Globus pallidus (tissue), 1 donor: ENCODE measurements at places on chromosomes 13 and 19.

- no peak for DNase-seq
Measured at GRCh38 chr13:38415233-38415632, 65.6 kb downstream of the UFM1 start.

DNA sequence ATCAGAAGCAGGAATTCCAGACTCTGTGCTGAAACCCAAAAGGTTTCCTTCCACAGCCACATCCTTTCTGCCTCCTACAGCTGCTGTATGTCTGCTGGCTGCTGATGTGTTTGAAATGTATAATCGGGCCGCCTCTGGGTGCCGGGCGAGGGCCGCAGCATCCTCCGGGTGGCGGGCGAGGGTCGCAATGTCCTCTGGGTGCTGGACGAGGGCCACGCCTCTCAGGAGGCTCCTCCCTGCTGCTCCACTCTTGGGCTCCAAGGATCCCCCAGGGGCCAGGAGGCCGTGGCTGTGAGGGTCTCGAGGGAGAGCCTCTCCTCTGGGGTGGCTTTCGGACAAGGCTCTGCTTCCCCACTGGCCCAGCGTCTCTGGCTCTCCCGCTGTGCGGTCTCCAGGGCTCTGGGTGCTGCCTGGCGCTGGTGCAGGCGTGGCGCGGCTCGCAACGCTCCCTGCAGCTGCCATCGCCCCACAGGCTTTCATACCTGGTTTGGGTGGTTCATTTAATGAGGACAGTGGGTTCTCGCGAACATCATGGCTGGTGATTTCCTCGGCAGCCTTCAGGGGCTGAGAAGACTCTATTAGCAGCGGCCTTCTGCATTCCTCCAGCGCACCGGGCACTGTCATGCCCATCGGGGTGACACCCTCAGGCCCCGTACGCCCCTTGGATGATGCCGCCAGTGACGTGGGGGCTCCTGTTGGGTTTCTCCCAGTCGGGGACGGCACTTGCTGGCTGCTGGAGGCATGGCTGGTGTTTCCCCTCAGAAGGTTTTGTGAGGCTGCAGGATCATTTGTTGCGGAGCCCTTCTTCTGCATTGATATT lies 41.8 kb upstream of the GRTP1 start:
- DNase-seq, result no peak

GRCh38 chr13:97141564-97142005 lies 80.5 kb upstream of the MBNL2 start:
- DNase-seq, result no peak

GRCh38 chr19:9566729-9567128 lies 17.6 kb downstream of the ZNF121 start:
- DNase-seq, result no peak

GRCh38 chr13:55538424-55538823 lies 1602.3 kb upstream of the PRR20A start:
- DNase-seq, result no peak

DNA sequence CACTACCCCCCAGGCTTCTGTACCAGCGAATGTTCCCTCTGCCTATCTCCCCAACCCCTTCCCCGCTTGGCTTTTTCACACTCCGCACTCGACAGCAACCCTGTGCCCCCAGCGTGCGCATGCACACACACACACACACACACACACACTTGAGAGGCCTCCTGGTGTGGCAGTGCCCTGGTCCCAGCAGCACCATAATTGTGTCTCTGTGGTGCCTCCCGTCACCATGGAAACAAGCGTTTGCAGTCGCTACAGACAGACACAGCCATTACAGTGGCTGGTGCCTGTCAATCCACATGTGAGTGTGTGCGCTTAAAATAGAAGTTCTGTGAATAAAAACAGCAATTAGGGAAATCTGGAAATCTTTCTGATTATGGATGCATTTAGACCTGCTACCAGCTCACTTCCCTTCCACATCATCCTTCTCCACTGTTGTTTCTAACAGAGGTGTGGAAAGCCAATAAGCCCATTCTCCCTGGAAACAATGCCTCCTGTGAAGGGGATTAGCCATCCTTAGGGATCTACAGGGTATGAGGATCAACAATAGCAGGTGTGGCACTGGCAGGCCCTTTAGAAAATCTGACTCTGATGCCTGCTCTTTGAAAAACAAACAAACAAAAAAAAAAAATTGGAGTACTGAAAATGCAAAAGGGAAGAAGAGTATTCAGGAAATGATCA lies 146.3 kb downstream of the DCLK1 start:
- no peak for DNase-seq

DNA sequence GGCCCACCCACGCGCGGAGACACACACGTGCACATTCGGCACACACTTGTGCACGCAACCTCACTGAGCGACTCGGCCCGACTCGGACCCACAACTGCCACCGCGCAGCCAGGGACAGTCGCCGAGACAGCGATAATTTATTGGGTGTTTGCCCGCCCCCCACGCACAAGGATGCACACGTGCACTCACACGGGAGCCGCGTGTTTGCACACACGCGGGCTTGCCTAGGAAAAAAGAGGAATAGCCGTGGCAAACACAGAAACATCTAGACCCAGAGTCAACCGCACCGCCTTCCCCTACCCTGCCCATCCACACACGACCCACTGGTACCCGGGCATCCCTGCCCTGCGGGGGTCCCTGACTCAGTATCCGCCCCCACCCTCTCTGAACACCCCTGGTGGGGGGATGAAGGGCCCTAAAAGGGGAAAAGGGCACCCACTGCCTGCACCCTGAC lies 1.1 kb upstream of the SSBP4 start:
- no peak for DNase-seq

- no peak for DNase-seq
Measured at GRCh38 chr19:17680230-17680722, 7.9 kb downstream of the UNC13A start.

- DNase-seq, result no peak
Measured at GRCh38 chr13:45594764-45595163, 20.8 kb downstream of the ERICH6B start.

GRCh38 chr19:42351079-42351735 lies 25.8 kb downstream of the MEGF8 start:
- no peak for DNase-seq

DNA sequence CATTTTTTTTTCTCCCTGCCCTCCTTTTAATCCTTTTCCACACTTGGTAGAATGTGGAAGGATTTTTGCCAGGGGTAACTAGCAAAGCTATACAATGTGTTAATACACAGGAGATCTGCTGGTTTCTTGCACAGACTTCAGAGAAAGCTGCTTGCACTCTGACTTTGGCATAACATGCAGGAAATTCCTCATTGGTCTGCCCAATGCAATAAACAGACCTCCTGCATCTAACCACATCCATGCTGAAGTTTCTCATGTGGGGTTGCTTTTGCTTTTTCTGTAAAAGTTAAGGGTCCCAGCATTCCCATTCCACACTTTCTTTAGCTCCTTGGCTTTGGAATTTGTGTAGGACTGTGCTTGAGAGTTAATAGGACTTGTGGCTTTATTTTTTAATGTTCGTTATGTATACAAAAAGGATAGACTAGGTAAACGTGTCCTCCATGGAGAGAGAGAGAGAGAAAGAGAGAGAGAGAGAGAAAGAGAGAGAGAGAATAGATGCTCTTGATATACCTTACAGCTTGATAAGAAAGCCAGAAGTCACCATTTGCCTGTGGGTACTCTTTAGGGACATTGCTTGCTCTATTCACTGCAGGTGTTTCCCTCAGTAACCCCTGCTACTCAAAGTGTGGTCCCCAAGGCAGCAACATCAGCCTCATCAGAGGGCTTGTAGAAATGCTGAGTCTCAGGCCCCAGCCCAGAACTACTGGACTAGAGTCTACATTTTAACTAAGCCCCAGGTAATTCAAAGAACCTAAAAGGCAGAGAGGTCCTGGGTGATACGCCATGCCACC lies 170.5 kb downstream of the SHISA2 start:
- no peak for DNase-seq

GRCh38 chr19:57642396-57643046 lies 9.6 kb downstream of the ZNF211 start:
- no peak for DNase-seq

GRCh38 chr13:40983725-40984667 lies 35.1 kb downstream of the ELF1 start:
- peak; percentile 35 for DNase-seq

DNA sequence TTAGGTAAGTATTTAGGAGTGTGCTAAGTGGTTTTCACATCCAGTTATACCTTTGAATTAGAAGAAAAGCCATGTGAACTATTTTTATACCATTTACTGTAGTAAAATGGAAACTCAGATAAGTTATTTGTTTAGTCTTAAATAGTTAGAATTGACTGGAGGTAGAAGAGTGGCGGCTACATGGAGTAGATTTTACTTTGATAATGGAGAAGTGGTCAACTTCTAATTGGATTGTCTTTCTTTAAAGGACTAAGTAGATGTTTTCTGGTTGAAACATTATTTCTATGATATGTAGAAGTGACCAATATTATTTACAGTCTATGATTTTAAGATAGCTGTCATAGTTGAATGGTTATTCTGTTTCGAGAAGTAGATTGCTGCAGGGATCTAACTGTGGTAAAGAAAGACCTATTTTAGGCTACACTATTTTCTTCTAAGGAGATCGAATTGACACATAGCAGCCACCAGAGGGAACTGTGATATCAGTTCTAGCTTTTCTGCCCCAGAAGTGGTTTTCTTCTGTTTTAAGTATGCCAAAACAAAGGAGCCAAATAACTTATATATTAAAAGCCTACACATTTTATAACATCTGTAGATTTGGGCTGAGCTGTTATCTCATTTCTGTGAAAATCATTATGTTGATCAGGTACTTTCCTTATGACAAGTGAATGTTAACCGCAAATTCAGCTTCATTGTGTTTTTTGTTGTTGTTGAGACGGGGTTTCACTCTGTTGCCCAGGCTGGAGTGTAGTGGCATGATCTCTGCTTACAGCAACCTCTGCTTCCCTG lies 26.1 kb downstream of the ZMYM2 start:
- peak; percentile 36 for DNase-seq

GRCh38 chr13:113442354-113442984 lies 10.8 kb downstream of the ADPRHL1 start:
- no peak for DNase-seq

DNA sequence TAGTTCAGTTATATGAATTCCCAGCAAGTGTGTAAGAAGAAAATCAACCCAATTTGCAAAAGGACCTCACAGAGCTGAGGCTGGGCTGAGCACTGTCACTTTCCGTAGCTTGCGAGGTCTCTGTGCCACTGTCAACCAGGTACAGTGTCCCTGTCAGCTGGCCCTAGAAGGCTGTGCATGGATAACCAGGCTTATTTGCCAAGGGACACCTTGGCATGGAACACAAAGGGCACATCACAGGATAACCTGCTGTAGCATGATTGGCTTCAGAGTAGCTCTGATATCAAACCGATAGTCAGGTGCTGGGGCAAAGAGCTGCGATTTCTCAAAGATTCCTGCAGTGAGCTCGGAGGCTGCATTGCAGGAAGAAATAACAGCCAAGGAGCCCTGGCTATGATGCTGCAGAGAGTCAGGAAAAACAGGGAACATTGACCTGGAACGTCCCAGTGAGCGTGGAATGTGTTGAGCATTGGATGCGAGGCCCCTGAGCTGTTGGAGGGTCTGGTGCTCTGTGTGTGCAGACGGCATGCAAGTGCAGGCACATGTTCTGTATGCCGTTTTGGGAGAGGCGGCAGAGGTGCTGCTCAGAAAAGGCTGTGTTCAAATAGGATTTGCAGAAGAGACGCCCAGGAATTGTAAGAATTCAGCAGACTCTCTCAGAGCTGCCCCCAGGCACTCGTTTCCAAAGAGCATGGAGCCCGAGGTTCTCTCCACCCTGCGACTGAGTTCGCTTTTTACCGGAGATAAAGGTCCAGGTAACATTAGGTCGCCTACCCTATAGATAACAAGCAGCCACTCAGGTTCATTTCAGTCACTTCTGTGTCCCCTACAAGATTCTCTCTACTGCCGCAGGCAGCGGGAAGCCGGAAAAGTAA lies 213.5 kb upstream of the IRS2 start:
- DNase-seq, result no peak
